ENCODE measurements at places on chromosomes 7 and 10.

- no peak for DNase-seq
Observed at GRCh38 chr7:80415114-80415513, 96.8 kb downstream of the GNAT3 start.

GRCh38 chr7:124379296-124379695 is 346.4 kb upstream of the TMEM229A start:
- no peak for DNase-seq

DNA sequence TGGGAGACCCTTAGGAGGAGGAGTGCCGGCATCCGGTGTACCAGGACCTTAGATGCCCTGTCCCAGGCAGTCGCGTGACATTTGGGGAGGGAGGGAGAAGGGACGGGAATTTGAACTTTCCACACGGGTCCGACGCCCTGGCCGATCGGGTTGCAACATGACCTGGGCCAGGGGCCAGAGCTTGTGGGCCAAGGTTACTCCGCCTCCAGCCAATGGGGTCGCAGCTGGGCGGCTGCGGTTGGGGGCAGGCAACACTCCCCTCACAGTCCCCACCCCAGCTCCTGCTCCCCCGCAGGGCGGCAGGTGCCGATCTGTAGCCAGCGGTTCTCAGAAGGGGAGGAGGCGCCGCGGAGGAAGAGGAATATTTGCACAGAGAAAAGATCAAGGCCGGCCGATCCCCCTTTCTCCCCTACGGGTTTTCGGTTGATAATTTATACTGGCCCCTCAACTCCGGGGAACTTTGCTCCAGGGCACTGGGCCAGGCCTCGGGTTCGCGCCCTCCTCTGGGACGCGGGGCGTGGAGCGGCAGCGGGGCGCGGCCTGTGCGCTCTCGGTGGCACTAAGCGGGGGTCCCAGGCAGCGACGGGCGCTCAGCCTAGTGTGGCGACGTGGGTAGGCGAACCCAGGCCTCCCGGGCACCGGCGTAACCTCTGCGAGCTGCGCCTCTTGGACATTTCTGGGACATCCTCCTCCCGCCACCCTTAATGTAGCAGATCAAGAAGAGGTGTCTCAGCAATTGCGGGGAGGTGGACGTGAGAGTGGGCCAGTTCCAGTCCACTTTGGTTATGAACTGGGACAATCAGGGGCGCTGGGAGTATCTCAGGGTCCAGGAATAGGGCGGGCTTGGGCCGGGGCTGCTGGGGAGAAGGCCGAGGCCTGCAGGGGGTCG is 1.2 kb downstream of the MLXIPL start:
- DNase-seq = no peak

GRCh38 chr10:24519950-24520349 is 203.7 kb downstream of the ARHGAP21 start:
- no peak for DNase-seq

- no peak for DNase-seq
Observed at GRCh38 chr10:124280916-124281315, 137.8 kb downstream of the OAT start.

- DNase-seq = no peak
Observed at GRCh38 chr7:111873963-111874690, 311.8 kb upstream of the IMMP2L start.

All from esophagus squamous epithelium (tissue), 5 donors.